ENCODE measurements at places on chromosomes 3 and 15.

GRCh38 chr3:193853511-193854219 lies 260.7 kb downstream of the OPA1 start:
- DNase-seq = no peak

- no peak for DNase-seq
Measured at GRCh38 chr3:19735111-19735510, 198.9 kb downstream of the EFHB start.

DNA sequence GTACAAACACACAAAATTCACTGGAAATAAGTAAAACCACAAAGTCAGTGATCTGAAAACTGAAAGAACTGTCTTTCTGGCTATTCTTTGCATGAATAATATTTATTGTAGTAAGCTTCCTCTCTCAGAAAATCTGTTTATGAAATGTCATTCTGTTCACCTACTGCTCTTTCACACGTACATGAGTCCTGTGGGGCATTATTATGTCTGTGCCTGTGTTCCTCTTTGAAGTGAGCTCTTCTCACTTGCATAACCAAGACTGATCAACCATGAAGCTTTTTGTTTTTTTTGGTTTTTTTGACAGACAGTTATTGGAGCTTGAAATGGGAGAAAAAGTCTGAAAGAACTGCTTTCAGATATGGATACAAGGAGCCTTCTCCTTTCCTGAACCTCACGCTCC lies 195.8 kb downstream of the PLCH1 start:
- no peak for DNase-seq

DNA sequence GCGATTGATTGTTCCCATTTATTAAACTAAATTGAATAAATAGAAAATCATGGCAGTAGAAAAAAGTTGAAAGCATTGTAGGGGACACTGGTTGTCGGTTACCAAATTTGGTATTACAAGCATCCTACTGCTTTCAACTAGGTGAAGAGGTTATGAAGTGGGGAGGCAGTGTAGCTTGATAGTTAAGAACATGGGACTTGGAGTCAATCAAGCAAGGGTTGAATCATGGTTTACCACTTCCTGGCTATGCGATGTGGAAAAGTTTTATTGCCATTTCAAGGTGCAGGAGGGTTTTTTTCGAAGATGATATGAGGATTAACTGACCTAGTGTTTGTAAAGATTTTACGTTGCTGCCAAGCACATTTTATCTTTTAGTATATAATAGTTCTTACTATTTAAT lies 318.2 kb upstream of the KCNH8 start:
- no peak for DNase-seq

- DNase-seq = no peak
Measured at GRCh38 chr3:184345317-184346144, 8.1 kb downstream of the FAM131A start.
